CD4-positive, alpha-beta T cell treated with Interleukin-4 for 4 hours (primary cell): ENCODE measurements at places on chromosomes 5 and 9.

DNA sequence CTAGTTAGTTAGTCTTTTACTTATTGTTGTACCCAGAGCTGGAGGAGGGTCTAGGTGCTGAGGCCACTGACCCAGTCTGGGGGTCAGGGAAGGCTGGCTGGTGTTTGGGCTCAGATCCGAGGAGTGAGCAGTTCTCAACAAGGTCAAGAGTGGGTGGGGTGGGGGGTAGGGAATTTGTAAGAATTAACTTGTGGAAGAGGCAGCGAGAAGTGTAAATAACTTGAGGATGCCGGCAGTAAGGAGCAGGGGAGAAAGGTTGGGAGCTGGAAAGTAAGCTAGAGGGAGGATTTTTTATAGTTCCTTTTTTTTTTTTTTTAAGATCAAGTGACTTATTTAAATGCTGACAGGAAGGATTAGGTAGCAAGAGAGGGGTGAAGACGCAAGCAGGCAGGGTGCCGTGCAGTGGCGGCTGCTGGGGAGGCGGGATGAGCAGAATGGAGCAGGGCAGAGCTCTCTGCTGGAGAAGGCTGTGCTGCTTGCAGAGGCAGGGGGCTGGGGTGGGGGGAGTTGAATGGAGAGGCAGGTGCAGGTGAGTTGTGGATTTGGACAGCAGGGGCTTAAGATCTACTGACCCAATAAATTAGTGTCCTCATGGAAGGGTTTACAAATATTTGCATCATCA lies 35.3 kb upstream of the SMIM32 start:
- no peak for DNase-seq

GRCh38 chr5:66875315-66875714 lies 279.1 kb downstream of the MAST4 start:
- no peak for DNase-seq

DNA sequence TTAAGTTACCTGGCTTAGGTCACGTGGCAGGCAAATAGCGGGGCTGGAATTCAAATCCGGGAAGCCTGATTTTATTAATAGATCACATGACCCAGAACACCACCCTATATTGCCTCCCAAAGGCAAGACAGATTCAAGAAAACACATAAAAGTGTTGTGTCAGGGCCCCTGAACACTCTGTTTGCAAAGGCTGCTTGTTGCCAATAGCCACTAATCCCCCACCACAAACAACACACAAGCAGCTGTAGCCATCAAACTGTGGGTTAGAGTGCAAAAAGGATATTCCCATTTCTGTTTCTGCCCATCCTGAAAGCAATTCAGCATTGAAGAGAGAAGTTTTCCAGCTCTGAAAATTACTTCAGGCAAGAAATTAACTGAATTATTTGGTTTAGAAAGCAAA lies 358.9 kb upstream of the RFX3 start:
- no peak for DNase-seq

- no peak for DNase-seq
Observed at GRCh38 chr5:10663489-10664179, 97.4 kb downstream of the DAP start.

DNA sequence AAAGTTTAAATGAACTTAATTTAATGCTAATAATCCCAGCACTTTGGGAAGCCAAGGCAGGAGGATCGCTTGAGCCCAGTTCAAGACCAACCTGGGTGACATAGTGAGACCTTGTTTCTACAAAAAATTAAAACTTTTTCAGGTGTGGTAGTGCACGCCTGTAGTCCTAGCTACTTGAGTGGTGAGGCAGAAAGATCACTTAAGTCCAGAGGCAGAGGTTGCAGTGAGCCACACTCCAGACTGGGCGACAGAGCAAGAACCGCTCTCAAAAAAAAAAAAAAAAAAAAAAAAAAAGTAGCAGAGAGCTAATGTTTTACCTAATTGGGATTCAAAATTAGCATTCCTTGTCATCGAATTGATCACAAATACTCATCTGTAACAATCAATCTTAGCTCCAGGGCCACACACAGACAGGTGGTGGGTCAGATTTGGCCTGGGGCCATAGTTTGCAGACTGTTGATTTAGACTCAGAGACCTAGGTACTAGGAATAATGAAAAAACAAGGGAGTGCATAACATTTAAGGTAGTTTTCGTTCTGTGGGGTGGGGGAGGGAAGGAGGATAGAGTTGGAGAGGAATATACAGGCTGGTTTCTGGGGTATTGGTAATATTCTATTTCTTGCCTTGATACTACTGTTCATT lies 21.4 kb downstream of the HSDL2 start:
- DNase-seq, result no peak

DNA sequence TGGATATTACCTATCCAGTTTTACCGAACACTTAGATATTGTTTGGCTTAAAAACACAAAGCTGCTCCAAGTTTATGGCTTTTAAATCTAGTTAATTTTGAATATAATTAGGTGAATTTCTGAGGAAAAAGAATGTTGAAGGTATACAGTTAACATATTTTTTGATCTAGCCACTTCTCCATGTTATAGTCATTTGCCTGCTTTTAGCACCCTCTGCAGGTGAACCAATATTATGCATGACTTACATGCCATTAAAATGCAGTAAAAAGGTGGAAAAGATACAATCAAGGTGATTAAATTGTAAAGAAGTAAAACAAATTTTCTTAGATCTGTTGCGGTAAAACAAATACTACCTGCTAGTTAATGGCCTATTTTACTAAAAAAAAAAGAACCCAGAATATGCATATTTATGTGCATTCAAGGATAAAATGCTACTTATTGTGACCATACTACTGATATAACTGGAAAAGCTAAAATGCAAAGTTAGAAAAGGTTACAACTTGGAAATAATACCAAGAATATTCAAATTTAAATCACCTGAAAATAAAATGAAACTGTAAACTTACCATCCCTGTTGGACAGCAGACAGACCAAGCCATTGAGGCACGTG lies 132.1 kb downstream of the AP3B1 start:
- DNase-seq, result peak; percentile 6

DNA sequence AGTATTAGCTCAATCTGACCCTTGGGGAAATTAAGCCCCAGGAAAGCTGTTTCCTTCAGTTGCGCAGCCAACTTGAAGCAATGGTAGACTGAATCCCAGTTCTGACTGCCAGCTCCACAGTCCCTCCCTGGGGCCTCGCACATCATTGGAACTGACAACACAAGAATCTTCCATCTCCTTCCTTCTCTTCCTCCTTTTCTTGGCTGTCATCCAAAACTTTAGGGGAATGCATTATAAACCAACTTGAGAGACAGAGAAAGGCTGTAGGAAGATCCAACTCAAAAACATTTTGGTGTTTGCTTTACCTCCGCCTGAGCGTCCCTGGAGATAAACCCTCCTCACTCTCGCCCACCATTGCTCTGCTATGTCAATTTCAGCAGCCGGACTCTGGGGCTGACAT lies 16.6 kb downstream of the KCNIP1 start:
- no peak for DNase-seq

- peak; percentile 70 for DNase-seq
Observed at GRCh38 chr5:95835682-95836385, 13.3 kb upstream of the GLRX start.

- no peak for DNase-seq
Observed at GRCh38 chr5:5422819-5423515, 490 bp downstream of the ICE1 start.

DNA sequence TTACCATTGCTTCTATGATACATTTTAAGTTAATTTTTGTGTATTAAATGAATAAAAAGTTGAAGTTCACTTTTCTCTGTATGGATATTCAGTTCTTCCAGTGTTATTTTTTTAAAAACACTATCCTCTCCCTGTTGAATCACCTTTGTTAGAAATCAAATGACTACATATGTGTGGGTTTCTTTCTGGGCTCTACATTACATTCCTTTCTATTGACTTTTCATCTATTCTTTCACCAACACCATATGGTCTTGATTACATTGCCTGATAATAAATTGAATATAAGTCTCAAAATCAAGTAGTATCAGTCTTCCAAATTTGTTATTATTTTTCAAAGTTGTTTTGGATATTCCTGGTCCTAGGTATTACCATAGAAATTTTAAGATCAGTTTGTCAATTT lies 7.3 kb upstream of the RASEF start:
- no peak for DNase-seq

DNA sequence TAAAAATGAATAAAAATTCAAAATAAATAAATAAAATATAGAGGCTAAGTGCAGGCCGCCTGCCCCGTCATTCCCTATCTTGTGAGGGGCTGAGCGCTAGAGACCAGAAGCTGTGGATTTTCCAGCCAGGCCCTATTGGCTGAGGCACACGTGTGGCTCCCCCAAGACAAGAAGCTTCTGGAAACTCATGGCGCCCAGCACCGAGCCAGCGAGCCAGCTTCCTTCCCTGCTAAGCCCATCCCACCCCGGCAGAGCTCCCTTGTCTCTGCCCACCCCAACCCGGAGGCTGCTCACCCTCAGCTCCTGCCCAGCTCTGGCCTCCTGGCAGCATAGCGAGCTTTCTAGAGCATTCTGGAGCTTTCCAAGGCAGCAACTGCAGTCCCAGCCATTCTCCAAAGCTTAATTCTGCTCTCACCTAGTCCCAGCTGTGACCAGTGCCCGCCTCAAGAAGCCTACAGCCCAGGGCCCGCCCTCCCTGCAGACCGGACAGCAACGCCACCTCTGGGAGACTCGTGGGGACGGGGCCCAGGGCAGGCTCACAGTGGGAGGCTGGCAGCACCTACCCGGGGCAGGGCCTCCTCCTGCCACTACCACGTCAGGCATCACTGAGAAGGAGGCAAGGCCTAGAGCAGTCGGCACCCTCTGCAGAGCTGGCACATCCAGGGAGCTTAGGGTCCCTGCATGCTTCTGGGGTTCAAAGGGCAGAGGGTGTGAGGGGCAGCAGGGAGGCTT lies 23.2 kb upstream of the TMEM250 start:
- DNase-seq, result no peak

DNA sequence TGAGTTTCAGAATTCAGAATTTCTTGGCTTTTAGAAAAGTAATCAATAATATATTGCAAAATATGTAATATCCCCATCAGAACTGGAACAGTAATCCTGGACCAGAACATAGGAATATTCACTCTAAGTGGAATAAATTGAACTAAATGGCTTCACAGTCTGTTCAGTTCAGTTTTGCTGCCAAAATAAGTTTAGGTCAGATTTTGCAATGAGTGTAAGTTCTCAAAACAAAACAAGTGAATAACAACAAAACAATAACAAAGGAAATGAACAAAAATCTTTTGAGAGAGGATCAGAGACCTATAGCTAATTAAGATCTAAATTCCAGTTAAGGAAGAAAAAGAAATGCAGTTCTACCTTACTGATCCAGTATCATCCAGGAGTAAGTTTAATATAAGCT lies 9.3 kb downstream of the PTGER4 start:
- no peak for DNase-seq

DNA sequence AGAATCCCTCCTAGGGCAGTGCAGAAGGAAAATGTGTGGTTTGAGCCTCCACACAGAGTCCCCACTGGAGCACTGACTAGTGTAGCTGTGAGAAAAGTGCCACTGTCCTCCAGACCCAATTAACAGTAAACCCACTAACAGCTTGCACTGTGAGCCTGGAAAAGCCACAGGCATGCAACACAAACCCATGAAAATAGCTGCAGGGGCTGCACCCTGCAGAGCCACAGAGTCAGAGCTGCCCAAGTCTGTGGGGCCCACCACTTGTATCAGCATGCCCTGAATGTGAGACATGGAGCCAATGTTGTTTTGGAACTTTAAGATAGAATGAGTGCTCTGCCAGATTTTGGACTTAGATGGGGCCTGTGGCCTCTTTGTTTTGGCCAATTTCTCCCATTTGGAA lies 119.8 kb upstream of the CDH9 start:
- no peak for DNase-seq

DNA sequence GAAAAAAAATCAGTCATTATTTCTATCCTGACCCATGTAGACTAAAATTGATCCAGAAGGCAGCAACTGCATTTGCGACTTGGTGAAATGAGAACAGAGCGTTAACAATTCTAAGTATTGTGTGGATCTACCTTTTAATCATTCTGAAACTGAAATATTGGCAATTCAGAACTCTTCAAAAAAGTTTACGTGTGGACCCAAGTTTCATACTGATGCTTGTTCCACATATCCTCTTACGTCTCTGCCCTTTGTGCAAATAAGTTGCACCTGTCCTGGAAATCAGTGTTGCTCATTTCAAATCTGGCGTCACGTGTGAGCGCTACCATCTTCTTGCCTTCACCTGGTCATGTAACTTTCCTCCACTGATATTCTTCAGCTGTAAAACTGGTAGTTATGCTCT lies 74.7 kb downstream of the NTRK2 start:
- DNase-seq, result no peak

- DNase-seq, result peak; percentile 59
Observed at GRCh38 chr9:109110329-109111021, 9.3 kb downstream of the TMEM245 start.

- no peak for DNase-seq
Observed at GRCh38 chr9:3173374-3173773, 329.5 kb upstream of the PUM3 start.

GRCh38 chr9:38058452-38059232 lies 10.4 kb downstream of the SHB start:
- DNase-seq, result no peak

GRCh38 chr5:177124486-177124991 lies 9.0 kb upstream of the NSD1 start:
- no peak for DNase-seq

DNA sequence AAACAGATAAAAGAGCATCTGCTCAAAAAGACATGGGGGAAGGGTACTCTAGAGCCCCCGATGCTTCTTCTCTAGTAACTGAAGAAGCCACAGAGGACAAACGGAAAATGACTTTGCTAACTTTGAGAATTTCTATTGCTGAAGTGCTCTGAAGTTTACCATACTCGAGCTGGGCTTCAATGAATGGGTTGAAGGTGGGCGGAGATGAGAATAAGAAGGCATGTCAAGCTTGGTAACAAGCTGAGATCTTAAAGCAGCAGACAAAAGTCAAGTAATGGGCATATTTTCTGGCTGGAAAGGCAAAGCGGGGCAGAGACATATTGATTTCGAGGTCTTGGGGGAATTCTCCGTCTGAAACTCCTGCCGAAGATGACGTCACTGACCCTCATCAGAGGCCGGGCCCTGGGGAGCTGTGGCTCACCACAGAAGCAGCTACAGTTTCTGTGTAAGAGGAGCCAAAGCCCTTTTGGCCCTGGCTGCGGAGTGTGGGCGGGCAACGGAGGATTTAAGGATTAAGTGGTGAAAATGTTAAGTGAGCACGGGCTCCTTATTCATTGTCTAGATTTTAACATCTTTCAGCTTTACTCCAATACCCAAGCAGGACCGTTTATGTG lies 115.8 kb upstream of the SLIT3 start:
- no peak for DNase-seq

DNA sequence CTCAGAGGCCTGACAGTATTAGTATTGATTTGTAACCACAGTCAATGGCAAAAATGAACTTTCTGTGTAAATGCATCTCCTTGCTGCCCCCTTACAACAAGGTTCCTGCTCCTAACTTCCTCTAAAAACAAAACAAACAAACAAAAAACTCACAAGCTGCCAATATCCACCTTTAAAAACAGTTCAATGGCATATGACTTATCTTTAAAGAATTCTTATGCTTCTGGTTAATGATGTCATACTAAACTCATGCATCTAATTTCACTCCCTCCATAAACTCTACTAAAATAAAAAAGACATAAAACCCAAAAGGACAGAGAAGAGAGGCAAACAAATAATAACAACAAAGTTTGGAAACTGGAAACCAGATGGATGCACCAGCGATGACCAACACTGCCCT lies 9.0 kb upstream of the OR1N1 start:
- no peak for DNase-seq

- no peak for DNase-seq
Observed at GRCh38 chr5:179195561-179196404, 135.6 kb downstream of the ZNF354C start.
